ENCODE measurements at places on chromosomes 2 and 18. TPM values are rescaled to one million over a fixed set of nuclear protein-coding genes. Genes with fewer than 3 reads are reported as not detected.
A peak's percentile ranks its signal among the peaks of the same experiment; 100 is the strongest.

WNT6 gene
- total RNA-seq = 0.22 TPM

IER3IP1 gene
- total RNA-seq = 3.7 TPM

IL18RAP gene
- total RNA-seq = 17.1 TPM

TUBA4B gene
- total RNA-seq = not detected

- no peak for DNase-seq
Observed at GRCh38 chr2:203071148-203071547, 56.5 kb downstream of the NBEAL1 start.

- DNase-seq = no peak
Observed at GRCh38 chr2:128779301-128780095, 460.8 kb upstream of the HS6ST1 start.

DNA sequence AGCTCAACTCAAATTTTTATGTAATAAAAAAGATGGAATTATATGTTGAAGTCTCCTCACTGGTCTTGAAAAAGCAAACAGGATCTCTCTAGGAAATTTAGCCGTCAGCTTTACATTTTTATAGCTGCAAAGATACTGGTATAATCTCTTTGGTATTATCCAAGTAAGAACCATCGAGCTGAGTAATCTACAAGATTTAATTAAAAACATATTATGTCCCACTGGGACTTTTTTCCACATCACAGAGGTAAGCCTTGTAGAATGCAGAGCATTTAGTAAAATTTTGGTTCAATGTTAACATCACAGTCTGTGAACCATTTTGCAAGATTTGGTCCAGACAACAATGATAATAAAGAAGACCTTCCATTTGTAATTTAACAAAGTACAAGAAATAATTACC lies 162.6 kb upstream of the SLC39A10 start:
- no peak for DNase-seq

GRCh38 chr2:186687807-186688211 lies 6.1 kb upstream of the FAM171B start:
- DNase-seq = no peak

DNA sequence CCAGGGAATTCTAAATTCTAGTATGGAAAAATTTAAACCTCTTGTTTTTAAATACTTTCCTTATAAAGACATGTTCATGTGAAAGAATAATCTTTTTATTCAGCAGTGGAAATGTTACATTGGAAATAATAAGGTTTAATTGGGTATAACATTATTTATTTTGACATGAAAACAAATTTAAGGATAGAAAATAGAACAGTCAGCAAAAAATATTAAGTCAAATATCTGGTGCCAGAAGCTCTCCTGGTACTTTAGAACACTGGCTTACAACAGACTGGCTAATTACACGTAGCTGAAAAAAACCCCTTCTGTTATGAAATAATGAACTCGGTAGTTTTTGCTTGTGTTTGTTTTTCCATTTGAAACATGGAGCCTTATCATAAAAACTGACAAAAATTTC lies 447.9 kb downstream of the DSEL start:
- no peak for DNase-seq

DNA sequence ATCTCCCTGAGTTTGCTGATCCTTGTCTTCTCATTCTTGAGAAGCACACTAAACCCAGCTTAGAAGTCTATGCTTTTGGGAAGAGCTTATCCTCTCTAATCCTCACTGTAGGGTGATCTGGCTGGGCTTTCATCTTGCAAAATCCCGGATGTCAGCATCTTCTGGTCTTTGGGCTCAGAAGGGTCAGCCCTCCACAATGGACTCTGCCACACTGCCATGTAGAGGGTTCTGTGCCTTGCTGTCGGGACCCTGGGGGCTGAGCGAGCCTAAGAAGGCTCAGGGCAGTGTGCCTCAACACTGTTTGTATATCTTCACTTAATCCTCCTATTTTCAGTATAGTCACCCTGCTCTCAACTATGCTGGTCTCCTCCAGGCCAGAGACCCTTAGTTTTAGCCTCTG lies 102.3 kb downstream of the TGIF1 start:
- DNase-seq = no peak

DNA sequence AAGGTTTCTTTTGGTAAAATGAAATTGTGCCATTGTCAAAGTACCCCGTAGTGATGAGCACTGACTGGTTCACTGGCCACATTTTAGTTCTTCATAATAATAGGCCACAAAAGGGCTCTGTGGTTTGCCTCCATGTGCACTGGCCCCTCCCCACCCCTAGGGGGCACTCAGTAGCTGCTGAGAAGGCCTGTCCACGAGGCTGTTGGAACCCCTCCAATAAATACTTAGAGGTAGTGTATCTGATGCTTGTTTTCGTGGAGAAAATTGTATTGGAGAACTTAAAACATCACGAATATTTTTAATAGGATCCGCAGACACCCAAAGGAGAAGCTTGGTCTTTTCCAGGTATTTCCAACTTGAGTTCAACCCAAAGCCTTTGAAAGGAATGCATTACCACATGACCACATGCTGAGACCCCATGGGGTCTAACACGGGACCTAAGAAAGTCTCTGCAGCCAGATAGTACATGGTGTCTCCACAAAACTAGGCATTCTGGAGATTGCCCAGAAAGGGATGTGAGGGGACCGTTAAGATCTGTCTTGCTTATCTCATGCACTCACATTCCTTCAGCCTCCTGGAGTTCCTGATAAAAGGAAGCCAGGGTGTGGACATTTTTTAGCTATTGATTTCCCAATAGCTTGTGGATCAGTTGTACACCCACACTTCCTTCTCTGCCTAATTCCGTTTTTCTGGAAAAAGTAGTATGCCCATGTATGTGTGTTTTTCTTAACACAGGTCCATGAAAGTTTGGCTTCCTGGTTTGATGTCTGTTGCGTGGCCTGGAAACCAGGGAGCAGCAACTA lies 28.5 kb upstream of the NOSTRIN start:
- no peak for DNase-seq

DNA sequence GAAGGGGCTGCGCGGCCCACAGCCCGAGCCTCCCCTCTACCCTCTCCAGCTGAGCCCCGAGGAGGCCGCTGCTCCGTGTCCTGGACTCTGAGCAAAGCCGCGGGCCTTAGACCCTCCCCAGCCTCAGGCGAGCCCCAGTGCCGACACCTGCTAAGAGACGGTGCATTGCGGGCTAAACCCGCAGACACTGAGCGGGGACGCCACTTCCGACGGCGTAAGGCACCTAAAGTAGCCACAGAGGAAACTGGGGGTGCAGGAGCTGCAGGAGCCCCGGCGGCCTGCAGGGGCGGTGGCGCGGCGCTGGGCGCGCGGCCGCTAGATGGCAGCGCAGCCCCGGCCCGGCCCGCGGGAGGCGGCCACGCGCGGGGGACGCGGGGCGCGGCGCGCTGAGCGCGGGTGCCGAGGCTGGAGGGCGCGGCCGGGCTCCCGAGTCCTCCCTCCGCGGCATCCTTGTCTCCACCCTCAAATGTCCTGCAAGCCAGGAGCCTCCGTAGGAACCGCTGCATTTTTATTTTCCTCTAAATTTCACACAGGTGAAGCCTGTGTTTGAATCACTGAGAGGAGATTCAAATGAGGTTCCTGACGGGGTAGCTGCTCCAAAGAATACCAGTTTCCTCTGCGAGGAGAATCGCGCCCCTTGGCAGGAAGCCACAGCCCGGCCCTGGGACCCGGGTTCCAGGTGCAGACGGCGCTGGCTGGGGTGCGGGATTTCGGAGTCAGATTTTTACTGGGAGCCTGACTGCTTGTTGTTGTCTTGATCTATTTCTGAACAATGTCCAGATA lies 650.5 kb downstream of the GALR1 start:
- DNase-seq = peak; percentile 59

DNA sequence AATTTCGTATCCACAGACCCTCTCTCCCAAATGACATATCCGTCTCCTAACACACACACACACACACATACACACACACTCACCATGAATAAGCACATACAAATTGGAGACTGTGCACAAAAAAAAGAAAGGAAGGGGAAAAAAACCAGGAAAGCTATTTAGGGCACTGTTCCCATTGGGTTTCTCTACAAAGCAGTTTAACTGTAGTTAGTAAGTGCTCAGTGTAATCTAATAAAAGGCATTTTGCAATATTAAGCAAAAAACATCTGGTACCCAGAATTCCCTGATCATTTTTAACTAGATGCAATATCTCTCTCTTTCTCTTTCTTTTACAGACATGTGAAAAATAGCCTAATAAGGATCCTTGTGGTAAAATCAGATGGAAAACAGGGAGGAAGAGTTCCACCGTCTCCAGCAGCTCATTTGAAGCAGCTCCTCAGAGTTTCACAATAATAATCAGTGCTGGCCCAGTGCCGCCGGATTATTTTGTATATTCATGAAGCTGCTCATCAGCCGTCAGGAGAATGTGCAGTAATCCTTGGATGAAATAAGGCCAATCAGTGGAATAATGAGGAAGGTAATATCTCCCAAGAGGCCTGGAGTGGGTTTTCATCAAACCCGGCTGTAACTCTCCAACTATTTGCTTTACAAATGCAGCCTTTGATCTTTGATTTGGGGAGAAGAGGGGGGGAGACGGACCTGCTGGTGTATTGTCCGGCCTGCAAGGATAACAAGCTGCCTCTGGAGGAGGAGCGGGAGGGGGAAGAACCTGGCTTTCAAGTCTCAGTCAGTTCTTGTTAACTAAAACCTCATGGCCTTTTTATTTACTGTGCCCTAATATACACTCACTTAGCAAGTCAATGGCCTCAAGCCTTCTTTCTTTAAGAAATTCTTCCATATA lies 227.6 kb upstream of the SMIM21 start:
- no peak for DNase-seq
